NCI-H345 (cell line): ENCODE measurements at places on chromosomes 3 and 15.

DNA sequence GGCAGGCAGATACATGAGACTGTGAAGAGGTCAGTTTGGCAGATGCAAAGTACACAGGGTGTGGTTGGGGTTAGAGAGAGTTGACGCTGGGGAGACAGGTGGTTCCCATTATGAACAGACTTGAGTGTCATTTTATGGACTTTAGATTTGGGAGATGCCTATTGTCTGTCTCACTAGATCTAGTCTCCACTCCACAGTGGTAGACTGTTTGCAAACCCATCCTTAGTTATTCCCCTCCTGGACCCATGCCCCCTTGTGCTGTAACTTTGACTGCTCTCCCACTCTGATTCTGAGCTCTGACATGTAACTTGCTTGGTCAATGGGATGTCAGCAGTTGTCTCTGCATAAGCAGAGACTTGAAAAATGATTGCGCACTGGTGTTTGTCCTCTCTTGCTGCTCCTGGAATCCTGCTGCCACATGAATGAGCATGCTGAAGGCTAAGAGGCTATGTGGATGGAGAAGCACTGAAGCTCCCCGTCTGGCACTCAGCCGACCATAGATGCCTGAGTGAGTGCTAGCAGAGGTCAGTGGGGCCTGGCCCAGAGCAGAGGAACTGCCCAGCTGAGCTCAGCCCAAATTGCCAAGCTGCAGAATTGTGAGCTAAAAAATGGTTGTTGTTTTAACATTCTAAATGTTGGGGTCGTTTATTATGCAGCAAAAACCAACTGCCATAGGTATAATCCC lies 88.2 kb downstream of the FAM43A start:
- peak; percentile 43 for DNase-seq

DNA sequence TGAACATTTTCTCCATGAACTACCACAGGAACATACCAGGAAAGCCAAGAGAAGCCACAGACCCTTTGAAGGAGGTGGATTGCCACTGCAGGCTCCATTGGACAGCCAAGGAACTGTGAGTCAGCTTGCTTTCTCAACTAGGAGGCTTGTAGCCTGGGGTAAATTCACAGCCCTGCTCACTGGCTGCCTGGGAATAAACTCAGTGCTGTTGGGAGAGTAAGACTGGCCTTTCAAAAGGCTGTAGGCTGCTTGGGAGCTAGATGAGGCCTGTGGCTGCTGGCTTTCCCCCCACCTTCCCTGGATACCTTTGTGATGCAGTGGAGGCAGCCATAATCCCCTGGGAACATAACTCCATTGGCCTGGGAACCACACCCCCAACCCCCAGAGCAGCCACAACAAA lies 223.5 kb upstream of the RBMS3 start:
- no peak for DNase-seq

DNA sequence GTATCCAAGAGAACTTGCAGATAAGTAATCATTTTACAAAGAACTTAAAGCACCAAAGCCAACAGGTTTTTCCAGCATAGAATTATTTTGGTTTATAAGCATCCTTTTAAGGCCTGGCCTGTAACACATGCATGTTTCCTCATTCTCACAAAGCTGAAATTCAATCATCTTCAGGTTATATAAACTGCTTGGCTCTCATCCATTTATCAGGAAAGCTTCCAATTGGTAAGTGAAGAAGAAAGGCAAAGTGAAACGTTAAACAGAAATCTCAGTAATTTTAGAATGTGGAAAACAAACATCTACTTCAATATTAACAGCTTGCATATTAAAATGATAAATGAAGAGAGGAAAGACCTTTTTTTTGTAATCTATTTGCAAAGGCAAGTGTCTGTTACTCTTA lies 1.6 kb downstream of the SERP1 start:
- no peak for DNase-seq

- no peak for DNase-seq
Observed at GRCh38 chr3:139933766-139934165, 1.2 kb upstream of the CLSTN2 start.

GRCh38 chr3:127888564-127889107 lies 26.4 kb upstream of the KBTBD12 start:
- DNase-seq = no peak

DNA sequence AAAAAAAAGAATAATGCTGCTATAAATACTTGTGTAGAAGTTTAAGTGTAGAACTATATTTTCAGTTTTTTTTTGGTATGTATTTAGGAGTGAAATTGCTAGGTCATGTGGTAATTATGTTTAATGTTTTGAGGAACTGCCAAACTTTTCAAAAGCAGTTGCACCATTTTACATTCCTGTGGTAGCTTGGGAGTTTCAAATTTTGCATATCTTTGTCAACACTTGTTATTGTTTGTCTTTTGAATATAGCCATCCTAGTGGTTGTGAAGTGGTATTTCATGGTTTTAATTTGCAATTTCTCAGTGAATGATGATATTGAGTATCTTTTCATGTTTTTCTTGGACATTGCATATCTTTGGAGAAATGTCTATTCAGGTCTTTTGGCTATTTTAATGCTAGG lies 30.4 kb downstream of the SKIL start:
- no peak for DNase-seq

GRCh38 chr15:57500256-57500655 lies 91.4 kb upstream of the MYZAP start:
- no peak for DNase-seq

- no peak for DNase-seq
Observed at GRCh38 chr3:144549166-144549565, 577.5 kb downstream of the DIPK2A start.

- no peak for DNase-seq
Observed at GRCh38 chr3:195705081-195705991, 15.4 kb upstream of the MUC20 start.

DNA sequence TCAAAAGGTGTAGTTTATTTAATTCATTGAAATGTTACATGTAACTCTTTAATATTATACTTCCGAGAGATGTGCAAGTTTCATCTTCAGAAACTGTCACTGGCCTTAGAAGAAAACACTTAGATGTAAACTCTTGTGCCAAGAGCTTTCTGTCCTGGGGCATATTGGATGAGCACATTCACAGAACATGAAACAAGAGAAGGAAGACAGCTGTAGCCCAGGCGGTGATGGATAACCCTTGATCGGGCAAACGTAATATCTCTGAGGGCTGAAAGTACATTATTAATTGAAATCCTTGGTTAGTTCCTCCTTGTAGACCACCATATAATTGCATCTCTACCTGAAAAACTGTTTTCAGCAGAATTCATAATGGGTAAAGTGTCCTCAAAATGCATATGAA lies 67.4 kb downstream of the MECOM start:
- DNase-seq = no peak

GRCh38 chr3:195147649-195148080 lies 123.3 kb downstream of the XXYLT1 start:
- no peak for DNase-seq

DNA sequence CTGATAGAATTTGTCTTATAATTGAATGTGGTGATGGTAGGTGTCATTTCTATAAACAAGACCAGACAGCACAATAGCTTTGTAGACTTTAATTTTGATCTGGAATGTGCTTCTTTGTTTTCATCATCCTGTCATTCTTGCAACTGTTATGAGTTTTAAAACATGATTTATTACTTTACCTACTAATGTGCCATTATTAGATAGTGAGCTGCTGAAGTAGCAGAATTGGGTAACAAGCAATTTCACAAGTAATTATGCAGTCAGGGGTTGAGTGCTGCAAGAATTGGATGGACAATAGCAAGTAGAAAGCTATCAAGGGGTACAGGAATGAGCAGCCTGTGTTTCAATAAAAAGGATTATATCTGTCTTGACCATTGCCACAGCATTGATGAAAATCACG lies 975.6 kb downstream of the ROBO1 start:
- no peak for DNase-seq

GRCh38 chr3:11560746-11561145 lies 83.0 kb downstream of the VGLL4 start:
- DNase-seq = no peak

DNA sequence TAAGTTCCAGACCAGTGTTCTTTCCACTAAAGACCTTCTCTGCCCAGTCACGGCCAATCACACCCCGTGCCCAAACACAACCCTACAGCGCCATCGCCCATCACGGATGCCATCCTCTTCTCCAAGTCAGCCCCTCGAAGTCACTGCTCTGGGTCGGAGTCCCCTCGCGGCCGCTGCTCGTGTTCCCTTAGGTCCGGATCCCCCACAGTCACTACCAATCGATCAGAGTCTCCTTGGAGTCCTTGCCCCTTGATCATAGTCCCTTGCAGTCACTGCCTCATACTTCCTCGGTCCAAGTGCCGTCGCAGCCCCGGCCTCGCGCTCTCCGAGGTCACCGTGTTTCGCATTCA lies 461 bp downstream of the PCYT1A start:
- DNase-seq = no peak

- DNase-seq = no peak
Observed at GRCh38 chr3:9695345-9695744, 8.3 kb upstream of the CPNE9 start.

DNA sequence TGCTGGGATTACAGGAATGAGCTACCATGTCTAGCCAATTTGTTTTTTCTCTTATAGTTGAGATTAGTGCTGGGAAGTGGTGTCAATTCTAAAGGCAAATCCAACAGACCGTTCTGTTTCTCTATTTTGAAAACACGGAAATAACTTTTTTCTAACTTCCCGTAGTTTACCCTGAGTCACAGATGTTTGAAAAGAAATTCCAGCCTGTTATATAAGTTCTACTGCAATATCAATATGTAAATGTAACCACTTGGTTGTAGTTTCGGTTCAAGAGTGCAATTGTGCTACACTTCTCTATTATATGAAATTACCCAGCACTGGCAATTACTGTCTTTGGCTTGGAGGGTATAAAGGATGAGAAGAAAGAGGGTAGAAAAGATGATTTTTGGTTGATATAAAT lies 22.3 kb upstream of the GNB4 start:
- no peak for DNase-seq

GRCh38 chr3:123636431-123636841 lies 51.6 kb upstream of the HACD2 start:
- no peak for DNase-seq

- DNase-seq = no peak
Observed at GRCh38 chr3:15439476-15439875, 12.1 kb downstream of the EAF1 start.

- no peak for DNase-seq
Observed at GRCh38 chr3:149701206-149701976, 43.6 kb upstream of the WWTR1 start.

GRCh38 chr15:31228011-31228484 lies 98.6 kb upstream of the KLF13 start:
- DNase-seq = no peak

DNA sequence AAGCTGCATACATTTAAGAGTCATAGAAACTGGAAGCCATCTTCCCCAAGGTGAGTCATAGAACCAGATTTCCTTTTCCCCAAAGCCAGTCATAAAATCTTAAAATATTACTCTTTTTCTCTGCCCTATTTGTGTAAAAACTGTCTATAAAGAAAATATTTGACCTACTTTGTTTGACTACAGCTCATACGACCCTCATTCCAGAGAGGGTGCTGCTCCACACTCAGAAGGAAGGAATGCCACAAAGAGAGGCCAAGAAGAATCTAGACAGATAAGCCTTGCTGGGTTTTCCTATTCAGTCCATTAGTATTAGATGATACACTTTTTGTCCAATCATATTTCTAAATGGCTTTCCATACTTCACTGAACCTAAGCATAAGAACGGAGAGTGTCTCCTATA lies 671.6 kb upstream of the SGO1 start:
- DNase-seq = no peak

DNA sequence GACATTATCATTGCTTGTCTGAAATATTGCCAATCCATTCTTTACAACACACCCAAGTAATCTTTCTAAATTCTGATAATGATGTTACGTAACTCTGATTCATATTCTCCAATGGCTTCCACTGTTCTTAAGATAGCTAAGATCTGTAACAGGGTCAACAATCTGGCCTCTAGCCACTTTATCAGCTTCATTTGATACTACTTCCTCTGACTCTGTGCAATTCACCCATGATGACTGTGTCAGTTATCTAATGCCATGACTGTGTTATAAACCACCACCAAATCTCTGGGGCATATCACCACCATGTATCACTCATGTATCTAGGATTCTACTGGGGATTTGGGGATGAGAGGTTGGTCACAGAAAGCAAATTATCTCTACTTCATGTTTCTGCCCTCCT lies 44.0 kb downstream of the CD200 start:
- no peak for DNase-seq

DNA sequence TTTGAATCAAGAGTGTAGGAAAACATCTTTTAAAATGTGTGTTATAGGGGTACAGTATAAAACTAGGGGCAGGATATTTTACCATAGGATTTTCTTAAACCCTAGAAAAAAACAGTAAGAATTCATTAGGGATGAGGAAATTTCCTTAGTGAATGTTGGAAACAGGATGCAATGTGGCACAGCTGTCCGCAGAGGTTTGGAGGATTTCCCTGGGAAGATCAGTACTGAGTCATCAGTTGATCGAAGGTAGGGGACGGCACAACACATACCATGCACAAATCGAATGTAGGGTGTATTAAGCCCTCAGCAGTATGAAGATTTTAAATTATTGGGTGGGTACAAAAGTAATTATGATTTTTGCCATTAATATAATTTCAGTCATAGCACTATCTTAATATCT lies 49.9 kb downstream of the FNDC3B start:
- DNase-seq = no peak

GRCh38 chr3:13866041-13866965 lies 13.6 kb downstream of the WNT7A start:
- DNase-seq = peak; percentile 5

- no peak for DNase-seq
Observed at GRCh38 chr3:31220431-31220830, 312.3 kb upstream of the STT3B start.

- DNase-seq = peak; percentile 77
Observed at GRCh38 chr3:12970684-12971083, 102.5 kb downstream of the IQSEC1 start.

DNA sequence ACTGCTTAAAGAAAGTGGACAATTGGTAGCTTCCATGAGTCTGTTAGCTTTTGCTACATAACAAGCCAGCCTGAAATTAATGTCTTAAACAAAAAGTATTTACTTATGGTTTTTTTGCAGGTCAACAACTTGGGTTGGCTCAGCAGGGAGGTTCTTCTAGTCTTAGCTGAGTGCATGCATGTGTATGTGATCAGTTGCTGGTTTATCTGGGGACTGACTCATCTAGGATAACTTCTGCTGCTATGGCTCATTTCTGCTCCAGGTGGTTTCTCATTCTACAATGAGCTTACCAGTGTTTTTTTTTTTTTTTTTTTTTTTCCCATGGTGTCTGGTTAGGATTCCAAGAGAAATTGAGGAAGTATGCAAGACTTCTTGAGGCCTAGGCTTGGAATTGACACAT lies 244.7 kb downstream of the NSUN3 start:
- no peak for DNase-seq
